SW480 (cell line): ENCODE measurements at places on chromosomes 5 and 9.

GRCh38 chr9:114404531-114404930 lies 16.7 kb upstream of the AKNA start:
- no peak for DNase-seq

DNA sequence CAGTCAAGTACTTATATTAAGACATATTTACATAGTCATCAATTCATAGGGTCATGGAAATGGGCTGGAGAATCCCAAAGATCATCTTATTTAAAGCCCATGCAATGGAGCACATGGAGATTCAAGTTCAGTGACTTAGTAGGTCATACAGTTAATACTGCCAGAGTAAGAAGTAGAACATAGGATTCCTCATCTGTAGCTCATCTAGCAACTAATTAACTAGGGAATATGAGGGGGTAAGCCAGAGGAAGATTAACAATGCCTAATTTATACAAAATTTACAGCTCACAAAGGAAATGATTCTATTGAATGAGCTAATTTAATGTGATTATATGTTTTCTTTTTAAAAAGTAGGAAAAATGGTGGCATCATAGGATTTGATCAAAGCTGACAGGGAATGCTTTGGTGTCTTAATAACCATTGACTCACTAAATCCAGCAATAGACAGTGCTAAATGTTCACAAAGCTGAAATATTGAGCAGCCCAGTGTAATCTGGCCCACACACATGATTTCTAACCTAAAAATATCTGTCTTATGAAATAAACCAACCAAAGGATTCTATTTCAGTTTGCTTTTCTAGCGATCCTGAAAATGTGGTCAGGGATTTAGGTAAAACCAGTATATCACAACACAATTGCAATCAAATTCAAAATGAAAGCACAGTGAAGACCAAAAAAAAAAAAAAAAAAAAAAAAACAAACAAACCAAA lies 53.3 kb downstream of the PRDM6 start:
- no peak for DNase-seq

- DNase-seq, result no peak
Measured at GRCh38 chr9:71915495-71915894, 4.1 kb downstream of the C9orf85 start.

DNA sequence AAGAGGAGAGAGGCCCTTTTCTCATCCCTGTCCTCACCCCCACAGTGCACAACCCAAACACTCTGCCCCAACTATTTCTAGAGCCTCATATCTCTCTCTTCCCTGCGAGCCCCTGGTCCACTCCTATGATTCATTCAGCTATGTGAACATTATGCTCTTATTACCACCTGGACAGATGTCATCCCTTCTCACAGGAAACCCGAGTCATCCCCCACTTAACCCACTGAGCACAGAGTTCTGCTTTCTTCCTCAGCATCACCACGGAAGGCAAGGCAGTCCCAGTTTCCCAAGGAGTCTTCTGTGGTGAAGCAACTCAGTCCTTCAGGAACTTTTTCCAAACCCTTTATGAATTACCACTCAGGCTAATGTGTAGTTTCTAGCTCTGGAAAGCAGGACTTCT lies 1.3 kb downstream of the DNAI1 start:
- DNase-seq, result peak; percentile 36
